NCI-H524 treated with DMSO at 0.1 percent for 48 hours (cell line): ENCODE measurements at places on chromosomes 3 and 15.

DNA sequence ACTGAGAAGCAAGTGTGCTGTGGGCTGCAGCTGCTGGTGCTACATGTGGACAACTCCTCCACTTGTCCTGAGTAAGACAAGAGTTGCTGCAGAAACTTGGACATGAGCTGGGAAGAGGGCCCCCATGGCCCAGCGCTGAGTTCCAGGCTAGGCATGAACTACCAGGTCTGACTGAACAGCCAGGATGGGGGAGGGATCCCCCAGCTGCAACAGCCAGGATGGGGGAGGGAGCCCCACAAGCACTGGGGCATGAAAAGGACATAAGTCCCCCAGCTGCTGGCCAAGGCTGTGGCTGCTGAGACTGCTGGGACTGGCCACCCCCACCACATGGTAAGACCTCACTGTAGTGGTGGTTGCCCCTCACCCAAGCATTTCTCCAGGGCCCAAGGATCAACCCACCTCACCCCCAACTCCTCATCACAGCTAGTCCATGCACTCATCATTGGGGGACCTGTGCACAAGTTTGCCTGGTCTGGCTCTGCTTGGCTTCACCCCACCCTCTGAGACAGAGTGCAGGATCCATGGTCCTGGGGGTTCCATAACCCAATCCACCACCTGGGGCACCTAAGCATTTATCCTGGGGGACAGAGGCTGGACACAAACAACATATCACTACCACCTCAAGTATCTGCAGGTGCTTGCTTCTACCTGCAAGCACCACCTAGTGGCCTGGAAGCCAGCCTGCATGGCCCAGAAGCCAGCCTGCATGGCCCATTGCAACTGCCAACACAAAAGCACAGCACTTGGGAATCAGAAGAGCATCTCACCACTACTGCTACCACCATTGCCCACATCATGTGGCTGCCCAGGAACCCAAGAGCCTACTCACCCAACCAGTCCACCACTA lies 84.5 kb upstream of the STT3B start:
- DNase-seq = no peak

- DNase-seq = no peak
Observed at GRCh38 chr3:50357481-50357880, 1.8 kb downstream of the TMEM115 start.

DNA sequence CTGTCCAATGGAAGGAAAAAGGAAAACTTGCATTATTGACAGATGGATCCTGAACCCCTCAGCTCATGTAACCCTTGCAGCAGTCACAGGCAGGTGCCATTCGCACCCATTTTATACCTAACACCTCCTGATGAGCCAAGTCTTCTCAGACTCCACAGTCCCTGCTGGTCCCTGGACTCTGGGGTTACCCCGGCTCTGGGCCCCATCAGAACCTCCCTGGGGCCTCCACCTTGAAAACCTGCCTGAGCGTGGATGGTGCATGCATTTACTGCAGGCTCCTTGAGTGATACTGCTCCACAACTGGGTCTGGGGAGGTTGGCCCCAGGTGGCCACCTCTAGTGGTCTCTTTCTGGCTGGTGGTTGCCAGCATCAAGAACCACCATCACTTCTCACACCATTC lies 15.9 kb upstream of the DOCK3 start:
- no peak for DNase-seq

DNA sequence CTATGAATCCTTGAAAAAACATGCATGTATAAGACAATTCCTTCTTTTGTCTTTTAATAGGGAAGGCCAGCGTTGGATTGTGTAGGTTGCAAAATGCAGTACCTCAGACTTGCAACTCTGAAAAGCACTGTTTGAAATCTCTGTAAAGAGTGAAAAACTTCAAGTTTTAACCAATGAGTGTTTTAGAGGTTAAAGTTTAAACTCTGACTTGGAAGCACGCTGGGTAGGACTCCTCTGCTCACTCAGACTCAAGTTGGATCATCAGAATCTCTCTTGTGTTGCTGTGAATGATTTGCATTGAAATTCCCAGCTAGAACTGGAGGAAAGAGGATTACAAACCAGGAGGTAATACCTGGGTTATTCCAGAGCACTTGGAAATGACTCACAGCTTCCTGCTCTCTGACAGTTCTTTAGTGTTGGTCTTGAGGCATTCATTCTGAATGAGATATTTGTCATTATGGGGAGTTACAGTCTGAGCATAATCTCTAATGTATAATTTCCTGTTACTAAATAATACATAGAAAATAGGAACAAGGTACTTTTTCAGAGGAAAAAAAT lies 49.1 kb downstream of the PLS1 start:
- no peak for DNase-seq

DNA sequence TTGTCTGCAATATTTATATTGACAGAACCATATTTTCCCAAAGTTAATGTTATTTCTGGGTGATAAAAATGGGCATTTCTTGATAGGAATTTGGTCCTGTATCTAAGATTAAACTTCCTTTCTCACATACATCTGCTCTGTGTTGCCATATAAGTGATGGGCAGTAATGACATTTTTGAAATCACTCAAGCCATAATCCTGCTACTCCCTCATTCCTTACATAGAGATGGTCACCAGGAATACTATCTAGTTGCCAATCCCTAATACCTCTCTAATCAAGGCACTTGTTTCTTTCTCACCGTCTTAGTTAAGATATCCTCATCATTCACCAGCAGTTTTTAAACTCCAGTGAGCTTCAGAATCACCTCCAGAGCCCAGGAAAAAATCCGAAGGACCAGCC lies 68.4 kb downstream of the FSIP1 start:
- DNase-seq = no peak

DNA sequence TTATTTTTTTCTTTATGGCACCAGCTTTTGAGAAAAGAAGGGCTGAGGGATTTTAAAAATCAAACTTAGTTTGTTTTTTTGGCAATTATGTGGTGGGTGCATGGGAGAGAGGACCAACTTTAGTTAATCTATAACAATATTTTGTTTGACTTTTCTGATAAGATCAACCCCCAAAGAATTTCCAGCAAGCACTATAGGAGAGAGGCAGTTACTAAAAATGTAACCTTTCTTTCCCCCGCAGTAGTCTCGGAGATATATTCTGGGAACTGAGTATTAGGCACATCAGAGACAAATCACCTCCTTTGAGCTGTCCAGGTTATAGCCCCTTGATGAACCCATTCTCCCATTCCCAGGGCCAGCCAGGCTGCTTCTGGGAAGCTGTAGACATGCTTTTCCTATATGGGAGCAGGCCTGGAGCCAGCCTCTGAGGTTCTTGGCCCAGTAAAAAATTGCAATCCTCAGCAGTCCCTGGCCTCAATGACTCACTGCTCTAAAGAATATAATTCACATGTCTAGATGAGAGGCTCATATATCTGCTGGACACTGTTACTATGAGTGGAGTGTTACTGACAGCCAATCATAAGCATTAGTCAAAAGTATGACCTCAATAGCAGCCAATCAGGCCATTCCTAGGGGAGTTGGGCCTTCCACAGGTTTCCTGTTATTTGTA lies 138.3 kb upstream of the AGBL1 start:
- no peak for DNase-seq

- no peak for DNase-seq
Observed at GRCh38 chr3:2772803-2773202, 337.4 kb downstream of the IL5RA start.

- DNase-seq = no peak
Observed at GRCh38 chr3:36837089-36837488, 72.7 kb upstream of the DCLK3 start.

DNA sequence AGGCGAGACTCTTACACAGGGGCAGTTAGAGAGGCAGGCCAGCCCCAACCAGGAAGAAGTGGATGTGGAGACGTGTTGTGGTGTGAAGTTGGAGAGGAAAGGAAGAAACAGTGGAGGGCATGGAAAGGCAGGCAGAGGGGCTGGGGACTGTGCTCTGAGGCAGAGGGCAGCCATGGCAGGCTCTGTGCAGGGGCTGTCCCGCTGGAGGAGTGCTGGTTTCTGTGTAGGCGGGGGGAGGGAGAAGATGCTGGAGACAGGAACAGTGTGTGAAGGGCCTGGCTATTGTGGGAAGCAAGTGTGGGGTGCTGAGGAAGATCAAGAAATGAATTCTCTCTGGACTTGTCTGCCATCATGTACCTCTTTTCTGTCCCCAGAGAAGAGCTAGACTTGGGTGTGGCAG lies 21.0 kb downstream of the SNAPC5 start:
- no peak for DNase-seq

- DNase-seq = no peak
Observed at GRCh38 chr3:12342151-12342550, 53.3 kb downstream of the PPARG start.

- no peak for DNase-seq
Observed at GRCh38 chr3:15216501-15216900, 10.5 kb downstream of the CAPN7 start.

DNA sequence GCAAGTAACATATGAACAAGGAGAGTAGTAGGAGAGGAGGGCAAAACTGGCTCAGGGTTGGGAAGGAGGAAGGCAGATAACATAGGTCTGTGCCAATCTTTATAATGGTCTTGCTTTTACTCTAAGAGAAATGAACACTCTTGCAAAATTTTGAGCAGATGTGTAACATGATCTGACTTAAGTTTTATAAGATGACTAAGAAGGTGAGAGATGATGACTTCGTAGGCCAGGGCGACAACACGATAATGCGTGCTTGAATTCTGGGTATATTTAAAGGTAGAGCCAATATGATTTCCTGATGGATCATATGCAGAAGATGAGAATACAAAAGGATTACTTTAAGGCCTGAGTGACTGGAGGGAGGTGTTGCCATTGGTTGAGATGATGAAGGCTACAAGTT lies 265.4 kb upstream of the KCNMB2 start:
- DNase-seq = no peak

- DNase-seq = no peak
Observed at GRCh38 chr3:141184430-141184829, 47.2 kb upstream of the PXYLP1 start.

DNA sequence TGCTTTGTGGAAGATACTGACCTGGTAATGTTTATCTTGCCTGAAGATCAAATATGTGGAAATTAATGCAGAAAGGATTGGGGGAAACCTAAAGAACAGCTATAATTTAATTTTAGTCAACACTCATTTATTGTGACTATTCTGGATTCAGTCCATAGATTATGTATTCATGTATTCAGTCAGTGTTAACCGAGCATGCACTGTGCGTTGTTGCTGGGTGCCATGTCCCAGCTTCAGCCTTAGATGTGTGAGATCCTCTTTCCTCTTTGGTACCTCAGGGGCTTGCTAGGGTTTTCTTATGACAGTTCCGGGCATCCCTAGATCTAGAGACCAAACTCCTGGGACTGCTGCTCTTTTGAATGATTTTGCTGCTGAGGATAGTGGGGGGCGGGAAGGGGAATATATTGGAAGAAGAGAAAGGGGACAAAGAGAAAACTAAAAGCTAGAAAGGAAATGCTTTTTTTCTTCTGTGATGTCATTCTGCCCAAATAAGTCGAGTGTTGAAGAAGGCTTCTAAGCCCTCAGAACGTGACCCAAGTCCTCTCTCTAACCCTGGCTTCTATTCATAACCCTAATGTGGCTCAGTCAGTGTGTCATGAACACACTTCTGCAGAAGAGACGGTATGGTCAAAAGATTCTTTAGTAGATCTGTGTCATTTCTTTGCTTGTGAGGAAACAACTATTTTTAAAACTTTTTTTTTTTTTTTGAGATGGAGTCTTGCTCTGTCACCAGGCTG lies 33.5 kb downstream of the STARD9 start:
- DNase-seq = no peak
